Fibroblast of villous mesenchyme (primary cell): ENCODE measurements at places on chromosomes 3 and 15. TPM values are rescaled to one million over a fixed set of nuclear protein-coding genes. Genes with fewer than 3 reads are reported as not detected.

The CHRM5 gene
- total RNA-seq = under 0.01 TPM in 2 replicates

The TNFAIP8L3 gene
- total RNA-seq = 0.43 and 0.64 TPM in 2 replicates

The PLS1 gene
- total RNA-seq = 1.6 and 3.0 TPM in 2 replicates

The NOX5 gene
- 0.43 and 0.64 TPM in 2 replicates for total RNA-seq

The DOCK3 gene
- under 0.01 TPM in 2 replicates for total RNA-seq

The OR5K2 gene
- not detected in 2 replicates for total RNA-seq

The SOX2 gene
- not detected in 2 replicates for total RNA-seq

The USF3 gene
- 7.7 and 12.5 TPM in 2 replicates for total RNA-seq

The ZPLD1 gene
- 0.43 and 1.3 TPM in 2 replicates for total RNA-seq

The STX19 gene
- not detected in 2 replicates for total RNA-seq

The PSTPIP1 gene
- not detected in 2 replicates for total RNA-seq

The ULK3 gene
- total RNA-seq = 15.5 and 17.3 TPM in 2 replicates

The PGBD4 gene
- 1.9 and 2.6 TPM in 2 replicates for total RNA-seq

The C2CD4A gene
- total RNA-seq = not detected in 2 replicates

The WNT7A gene
- total RNA-seq = not detected in 2 replicates

The KLF15 gene
- 0.32 and 0.43 TPM in 2 replicates for total RNA-seq

The IL17RD gene
- total RNA-seq = 0.64 and 0.86 TPM in 2 replicates

The NANOGP8 gene
- 0.32 TPM in 1 of 2 replicates, not detected in the other for total RNA-seq

The CLSTN2 gene
- 5.8 and 7.3 TPM in 2 replicates for total RNA-seq

The ARHGEF3 gene
- 5.5 and 6.5 TPM in 2 replicates for total RNA-seq

The AADACL2 gene
- not detected in 2 replicates for total RNA-seq

The RYR3 gene
- total RNA-seq = under 0.01 TPM in 1 of 2 replicates, not detected in the other

The USP4 gene
- total RNA-seq = 21.6 and 23.3 TPM in 2 replicates

The KNG1 gene
- not detected in 2 replicates for total RNA-seq

The FBXW12 gene
- not detected in 2 replicates for total RNA-seq

The REC114 gene
- total RNA-seq = not detected in 2 replicates

The SERINC4 gene
- total RNA-seq = under 0.01 TPM in 1 of 2 replicates, not detected in the other

The ZNF80 gene
- under 0.01 TPM in 1 of 2 replicates, not detected in the other for total RNA-seq

The DPPA2 gene
- not detected in 2 replicates for total RNA-seq

The COLQ gene
- total RNA-seq = 0.43 and 0.64 TPM in 2 replicates

The CCR4 gene
- not detected in 2 replicates for total RNA-seq
